ENCODE measurements at places on chromosomes 2 and 18.

DNA sequence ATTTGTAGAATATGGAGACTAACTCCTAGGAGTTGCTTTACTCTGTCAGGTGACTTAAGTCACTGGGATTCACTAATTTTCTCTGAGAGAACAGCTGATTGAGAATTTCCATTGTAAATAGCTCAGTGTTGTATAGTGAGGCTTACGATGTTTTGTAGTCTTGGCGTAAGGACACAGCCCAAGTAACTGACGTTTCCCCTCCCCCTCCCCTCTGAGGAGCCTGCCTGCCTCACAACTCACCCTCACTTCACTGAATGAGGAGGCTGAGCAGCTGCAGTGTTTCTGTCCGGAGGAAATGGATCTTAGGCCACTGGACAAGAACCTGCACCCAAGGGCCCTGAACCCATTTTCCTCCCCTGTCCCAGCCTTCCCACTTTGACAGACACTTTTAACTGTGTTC is 264.6 kb downstream of the PHLPP1 start:
- DNase-seq, result no peak

DNA sequence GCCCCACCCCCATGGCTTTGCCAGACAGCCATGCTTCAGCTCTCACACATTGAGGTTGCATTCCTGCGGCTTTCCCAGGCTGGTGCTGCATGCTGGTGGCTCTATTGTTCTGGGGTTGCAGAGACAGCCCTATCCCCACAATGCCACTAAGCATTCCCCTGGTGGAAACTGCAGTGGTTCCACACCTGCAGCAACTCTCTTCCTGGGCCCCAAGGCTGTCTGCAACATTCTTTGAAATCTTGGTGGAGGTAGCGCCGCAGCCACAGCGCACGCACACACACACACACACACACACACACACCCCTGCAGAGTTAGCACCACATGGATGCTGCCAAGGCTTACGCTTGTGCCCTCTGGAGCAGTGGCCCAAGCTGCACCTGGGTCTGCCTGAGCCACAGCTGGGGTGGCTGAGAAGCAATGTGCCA is 21.4 kb downstream of the SFXN5 start:
- DNase-seq, result no peak

GRCh38 chr18:10242936-10243680 is 211.3 kb upstream of the APCDD1 start:
- DNase-seq, result no peak

DNA sequence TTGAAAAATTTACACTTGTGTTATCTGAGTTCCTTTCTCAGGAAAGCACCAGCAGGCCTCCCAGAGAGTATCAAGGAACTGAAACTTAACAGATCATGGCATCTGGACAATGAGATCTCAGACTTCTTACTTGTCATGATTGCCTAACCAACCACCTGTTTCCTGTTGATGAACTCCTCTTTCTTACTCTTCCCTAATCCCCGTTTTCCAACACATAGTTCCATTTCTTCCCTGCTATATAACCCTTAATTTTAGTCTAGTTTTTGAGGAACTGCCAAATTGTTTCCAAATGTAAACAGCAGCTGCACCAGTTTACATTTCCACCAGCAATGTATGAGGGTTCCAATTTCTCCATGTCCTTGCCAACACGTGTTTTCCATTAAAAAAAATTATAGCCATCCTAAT is 6.1 kb upstream of the FAM171B start:
- DNase-seq, result no peak

- DNase-seq, result no peak
Measured at GRCh38 chr2:61658841-61659780, 121.0 kb upstream of the XPO1 start.

GRCh38 chr2:233901884-233902283 is 15.3 kb upstream of the TRPM8 start:
- DNase-seq, result no peak
